Activated CD4-positive, alpha-beta memory T cell treated with anti-CD3 and anti-CD28 coated beads, Interleukin-2, amount 10 ng/mL, durations not matched to agents 7 days and 5 days (primary cell): ENCODE measurements at places on chromosomes 16 and 17. TPM values are rescaled to one million over a fixed set of nuclear protein-coding genes. Genes with fewer than 3 reads are reported as not detected.

SLC47A1 gene
- total RNA-seq = 0.28 TPM

SHISA6 gene
- total RNA-seq = not detected

LSM12 gene
- total RNA-seq = 61.1 TPM

GGT6 gene
- total RNA-seq = not detected

HSPB9 gene
- 0.18 TPM for total RNA-seq

PRSS22 gene
- total RNA-seq = not detected

TNFRSF13B gene
- not detected for total RNA-seq

GPR179 gene
- total RNA-seq = 0.08 TPM

SCARF1 gene
- total RNA-seq = 3.2 TPM

FLYWCH2 gene
- total RNA-seq = 19.4 TPM

GRCh38 chr17:81153340-81153803 lies 11.9 kb upstream of the PVALEF start:
- DNase-seq = peak; percentile 19

- DNase-seq = no peak
Measured at GRCh38 chr16:51524070-51524469, 373.0 kb upstream of the SALL1 start.

DNA sequence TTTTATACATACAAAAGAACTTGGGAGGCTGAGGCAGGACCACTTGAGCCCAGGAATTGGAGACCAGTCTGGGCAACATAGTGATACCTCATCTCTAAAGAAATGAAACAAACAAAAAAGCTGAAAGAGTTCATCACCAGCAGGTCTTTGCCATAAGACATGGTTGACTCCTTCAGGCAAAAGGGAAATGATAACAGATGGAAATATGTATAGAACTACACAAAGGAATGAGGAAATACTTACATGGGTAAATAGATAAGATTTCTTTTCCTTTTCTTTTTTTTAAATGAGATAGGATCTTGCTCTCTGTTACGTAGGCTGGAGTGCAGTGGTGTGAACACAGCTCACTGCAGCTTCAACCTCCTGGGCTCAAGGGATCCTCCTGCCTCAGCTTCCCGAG lies 165.3 kb downstream of the PARN start:
- DNase-seq = no peak

GRCh38 chr16:58848662-58849002 lies 114.5 kb upstream of the GOT2 start:
- DNase-seq = no peak

DNA sequence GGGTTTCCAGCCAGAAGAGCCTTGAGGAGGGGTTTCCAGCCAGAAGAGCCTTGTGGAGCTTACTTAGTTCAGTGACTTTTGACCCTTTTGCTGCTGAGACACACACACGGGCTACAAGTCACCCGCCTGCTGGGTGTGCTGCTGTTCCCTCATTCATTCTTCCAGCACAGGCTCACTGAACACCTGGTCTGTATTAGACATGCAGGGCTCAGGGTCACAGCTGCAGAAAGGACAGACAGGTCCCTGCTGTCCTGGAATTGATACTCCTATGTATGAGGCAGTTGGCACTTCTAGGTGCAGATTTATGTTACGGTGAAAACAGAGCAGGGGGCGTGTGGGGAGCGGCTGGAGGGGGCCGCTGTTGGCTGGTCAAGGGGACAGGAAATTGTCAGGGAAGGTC lies 6.8 kb downstream of the CACNG4 start:
- no peak for DNase-seq

DNA sequence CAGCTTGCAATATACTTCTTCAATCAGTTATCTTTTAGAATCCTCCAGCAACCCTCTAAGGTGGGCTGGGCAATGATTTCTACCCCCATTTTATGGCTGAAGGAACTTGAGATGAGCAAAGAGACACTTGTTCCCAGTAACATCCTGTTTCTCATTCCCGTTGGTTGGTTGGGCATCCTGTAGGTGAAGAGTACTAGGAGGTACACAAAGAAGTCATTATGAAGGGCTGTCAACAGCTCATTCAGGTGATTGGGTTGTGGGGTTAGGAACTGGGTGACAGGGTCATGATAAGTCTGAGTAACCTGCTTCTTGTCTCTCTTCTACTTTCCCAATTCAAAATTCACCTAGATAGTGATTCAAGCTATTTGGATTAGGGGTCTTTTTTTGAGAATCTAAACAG lies 76.5 kb downstream of the MMD start:
- DNase-seq = no peak

DNA sequence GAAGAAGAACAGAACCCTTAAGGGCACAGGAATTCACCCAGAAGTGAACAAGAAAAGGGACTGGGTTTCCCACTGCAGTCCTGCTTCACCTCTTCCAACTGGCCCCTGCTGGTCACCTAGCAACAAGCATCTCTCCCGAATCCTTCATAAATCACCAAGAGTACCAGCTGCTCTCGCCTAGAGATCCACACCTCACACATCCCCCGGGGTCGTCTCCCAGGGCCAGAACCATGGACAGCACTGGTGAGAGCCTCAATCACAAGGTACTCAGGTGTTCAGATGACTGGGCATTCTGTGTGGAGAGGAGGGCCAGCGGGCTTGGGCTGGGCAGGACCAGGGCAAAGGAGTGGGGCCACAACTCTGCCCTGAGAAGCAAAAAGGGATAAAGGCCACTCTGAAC lies 65.9 kb downstream of the CCT6B start:
- no peak for DNase-seq

DNA sequence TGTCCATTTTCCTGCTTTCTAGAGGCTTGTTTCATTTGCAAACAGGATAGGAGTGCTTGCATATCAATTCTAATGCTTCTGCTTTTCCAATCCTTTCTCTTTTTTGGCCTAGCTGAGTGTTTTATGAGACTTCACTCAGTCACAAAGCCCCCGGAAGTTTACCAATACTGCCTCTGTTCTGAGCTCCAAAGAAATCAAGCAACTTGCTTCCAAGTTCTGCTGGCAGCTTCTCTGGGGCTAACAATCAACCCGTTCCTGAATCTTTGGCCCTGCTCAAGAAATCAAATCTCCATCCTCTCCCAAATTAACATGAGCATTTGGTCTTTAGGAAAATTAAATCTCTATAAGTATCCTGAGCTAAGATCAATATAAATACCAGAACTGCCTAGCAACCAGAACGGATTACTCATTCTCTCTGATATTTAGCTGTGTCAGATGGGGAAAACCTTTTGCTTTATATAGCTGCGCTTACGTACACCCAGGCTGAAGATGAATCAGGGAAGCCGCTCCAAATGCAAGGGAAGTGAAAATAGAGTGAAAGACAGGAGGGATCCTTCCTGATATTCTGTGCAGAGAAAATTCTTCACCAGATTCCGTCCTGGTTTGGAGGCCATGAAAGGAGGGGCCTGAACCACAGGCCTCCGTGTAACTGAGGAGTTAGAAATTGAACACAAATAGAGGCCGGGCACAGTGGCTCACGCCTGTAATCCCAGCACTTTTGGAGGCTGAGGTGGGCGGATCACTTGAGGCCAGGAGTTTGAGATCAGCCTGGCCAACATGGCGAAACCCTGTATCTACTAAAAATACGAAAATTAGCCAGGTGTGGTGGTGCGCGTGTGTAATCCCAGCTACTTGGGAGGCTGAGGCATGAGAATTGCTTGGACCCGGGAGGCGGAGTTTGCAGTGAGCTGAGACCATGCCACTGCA lies 23.3 kb upstream of the GRB2 start:
- no peak for DNase-seq

- DNase-seq = no peak
Measured at GRCh38 chr17:72498364-72499210, 377.8 kb downstream of the SOX9 start.

GRCh38 chr16:46900455-46901235 lies 16.5 kb downstream of the GPT2 start:
- no peak for DNase-seq

GRCh38 chr16:1208239-1208830 lies 16.7 kb downstream of the TPSG1 start:
- DNase-seq = peak; percentile 22

GRCh38 chr17:10105513-10106001 lies 92.8 kb downstream of the GAS7 start:
- no peak for DNase-seq

GRCh38 chr16:3023415-3023668 lies 400 bp downstream of the HCFC1R1 start:
- DNase-seq = no peak

- DNase-seq = peak; percentile 31
Measured at GRCh38 chr17:63550817-63551639, 751 bp downstream of the DCAF7 start.

DNA sequence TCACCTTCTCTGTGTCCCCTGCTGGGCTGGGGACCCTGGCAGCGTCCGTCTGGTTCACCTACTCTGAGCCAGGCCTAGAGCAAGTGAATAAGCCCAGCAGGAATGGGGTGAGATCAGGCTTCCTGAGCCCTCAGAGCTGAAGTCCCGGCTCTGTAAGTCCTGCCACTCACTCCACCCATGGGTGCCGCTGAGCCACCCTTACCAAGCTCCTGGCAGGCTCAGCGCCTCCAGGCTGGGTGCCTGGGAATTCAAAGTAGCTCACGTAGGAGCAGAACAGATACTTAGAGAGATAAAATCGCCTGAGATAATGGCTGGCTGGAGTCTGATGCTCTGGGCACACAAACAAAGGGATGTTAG lies 9.8 kb upstream of the LASP1NB start:
- peak; percentile 9 for DNase-seq
